ENCODE measurements at places on chromosomes 12 and 14. TPM values are rescaled to one million over a fixed set of nuclear protein-coding genes. Genes with fewer than 3 reads are reported as not detected.

- no peak for DNase-seq
Observed at GRCh38 chr14:63949696-63950095, 96.9 kb downstream of the SYNE2 start.

GRCh38 chr12:24118668-24119067, 169.2 kb upstream of the SOX5 start:
- no peak for DNase-seq

The GLIPR1 gene
- 2.8 TPM for total RNA-seq

The RITA1 gene
- total RNA-seq: 8.4 TPM

- DNase-seq: no peak
Observed at GRCh38 chr14:61145034-61145902, 135.9 kb downstream of the TMEM30B start.

DNA sequence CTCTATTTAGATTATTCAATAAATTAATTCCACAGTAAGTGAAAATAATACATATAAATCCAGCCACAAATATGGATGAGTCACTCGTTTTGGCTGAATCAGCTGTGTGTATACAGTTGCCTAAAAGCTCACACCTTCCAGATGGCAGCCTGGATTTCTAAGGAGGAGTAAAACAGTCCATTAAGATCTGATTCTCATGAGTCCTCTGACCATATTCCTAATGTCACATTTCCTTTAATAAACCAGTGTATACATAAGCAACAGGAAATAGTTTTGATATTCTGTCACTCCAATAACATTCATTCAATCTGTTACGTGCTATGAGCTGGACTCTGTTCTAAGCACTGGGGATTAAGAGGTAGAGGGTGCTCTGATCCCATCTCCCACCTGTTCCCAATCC, 21.8 kb downstream of the MDM1 start:
- no peak for DNase-seq

DNA sequence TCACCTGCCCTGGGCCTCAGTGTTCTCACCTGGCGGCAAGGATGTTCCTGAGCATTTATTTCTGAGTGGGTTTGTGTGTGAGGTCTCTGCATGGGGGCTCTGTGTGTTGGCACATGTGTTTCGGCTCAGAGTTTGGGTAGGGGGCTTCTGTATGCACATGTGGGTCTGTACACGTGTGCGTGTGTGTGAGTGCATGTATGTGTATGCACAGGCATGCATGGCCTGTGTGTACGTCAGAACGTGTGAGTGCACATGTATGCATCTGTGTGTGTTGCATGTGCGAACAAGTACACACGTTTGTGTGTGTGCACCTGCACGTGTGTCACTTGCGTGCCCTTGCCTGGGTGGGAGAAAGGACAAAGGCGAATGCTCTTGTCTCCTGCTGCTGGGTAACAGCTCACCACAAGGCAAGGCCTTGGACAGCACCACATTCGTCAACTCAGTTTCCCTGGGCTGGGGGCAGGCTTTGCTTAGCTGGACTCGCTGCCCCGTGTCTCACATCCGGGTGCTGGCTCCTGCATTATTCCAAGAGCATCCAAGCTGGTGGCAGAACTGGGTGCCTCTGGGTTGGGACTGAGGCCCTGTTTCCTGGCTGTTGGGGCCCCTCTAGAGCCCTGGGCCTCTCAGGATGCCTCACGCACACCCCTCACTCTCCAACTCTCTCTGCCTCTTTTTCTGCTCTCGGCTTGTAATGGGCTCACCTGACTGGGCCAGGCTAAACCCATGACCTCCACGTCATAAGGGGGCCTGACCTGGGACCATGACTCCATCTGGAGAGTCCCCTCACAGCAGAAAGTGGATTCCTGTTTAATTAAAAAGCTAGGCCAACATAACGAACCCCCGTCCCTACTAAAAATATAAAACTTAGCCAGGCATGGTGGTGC, 153.6 kb upstream of the C14orf180 start:
- no peak for DNase-seq

The SOAT2 gene
- total RNA-seq: not detected

DNA sequence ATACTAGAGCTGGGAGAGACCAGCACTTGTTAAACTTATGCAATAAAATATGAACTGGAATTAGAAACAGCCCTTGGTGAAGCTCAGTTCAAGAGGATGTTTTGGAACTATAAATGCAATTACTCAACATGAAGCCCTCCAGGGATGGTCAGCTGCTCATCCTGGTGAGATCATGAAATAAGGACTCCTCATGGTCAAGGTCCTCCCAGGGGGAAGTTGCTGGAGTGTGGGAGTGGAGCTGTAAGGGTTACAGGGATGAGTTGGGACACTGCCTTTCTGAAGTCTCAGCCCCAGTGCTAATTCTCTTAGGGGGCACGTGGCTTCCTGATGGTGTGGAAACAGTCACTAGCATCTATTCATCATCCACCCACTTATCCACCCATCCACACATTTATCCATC, 301.7 kb upstream of the SFSWAP start:
- DNase-seq: no peak

The TPH2 gene
- total RNA-seq: not detected

DNA sequence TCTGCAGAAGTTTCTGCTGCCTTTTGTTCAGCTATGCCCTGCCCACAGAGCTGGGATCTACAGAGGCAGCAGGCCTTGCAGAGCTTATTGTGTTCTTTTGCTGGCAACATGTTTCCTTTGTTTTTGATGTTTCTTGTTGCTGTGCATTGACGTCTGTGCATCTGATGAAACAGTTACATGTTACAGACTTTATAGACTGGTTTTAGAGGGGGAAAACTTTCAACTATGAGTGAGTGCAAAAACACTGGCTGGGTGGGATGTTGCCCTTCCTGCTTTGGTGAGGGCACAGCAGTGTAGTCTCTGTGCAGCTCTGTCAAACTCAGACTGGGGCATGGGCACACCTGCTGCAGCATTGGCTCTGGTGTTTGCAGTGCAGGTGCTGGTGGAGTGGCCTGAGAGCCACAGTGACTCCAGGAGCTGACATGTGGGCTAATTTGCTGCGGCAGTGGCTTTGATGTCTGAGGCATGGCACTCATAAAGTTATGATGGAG, 26.9 kb downstream of the CLEC6A start:
- DNase-seq: no peak

DNA sequence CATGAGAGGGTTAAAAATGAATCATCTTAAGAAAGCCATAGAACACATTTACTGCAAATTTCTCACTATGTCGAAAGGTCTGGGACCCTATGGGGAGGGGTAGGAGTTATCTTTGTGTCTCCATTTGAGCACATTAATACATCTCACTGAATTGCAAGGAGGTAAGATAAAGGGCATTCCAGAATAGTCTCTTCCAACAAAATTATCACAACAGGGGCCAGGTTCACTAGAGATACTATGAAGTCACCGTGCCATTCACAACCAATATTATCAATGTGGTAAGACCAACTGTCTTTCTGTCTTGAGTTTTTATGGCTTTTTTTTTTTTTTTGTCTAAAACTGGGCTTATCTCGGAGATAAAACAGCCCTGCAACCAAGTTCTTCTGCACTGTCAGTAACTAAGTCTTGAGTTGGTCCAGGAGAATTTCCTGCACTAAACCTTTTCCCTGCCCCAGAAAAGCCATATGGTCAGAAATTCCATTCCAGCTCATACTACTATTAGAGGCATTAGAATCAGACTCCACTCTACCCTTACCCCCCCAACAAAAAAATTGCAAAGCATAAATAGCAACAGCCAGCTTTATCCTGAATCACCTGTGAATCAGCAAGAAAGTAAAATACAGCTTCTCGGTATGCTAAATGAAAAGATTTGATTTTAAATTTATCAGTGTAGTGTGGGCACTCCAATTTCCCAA, 79.7 kb downstream of the PTPRR start:
- DNase-seq: no peak

Data from occipital lobe (tissue), 3 donors.